ENCODE measurements at places on chromosomes 16 and 17. TPM values are rescaled to one million over a fixed set of nuclear protein-coding genes. Genes with fewer than 3 reads are reported as not detected.

OR4D1 gene
- total RNA-seq = not detected

C17orf67 gene
- total RNA-seq = 3.3 TPM

EVI2B gene
- total RNA-seq = 7.1 TPM

KCNH4 gene
- 0.15 TPM for total RNA-seq

MED1 gene
- 21.7 TPM for total RNA-seq
